NCI-H345 (cell line): ENCODE measurements at places on chromosomes 5 and 9.
A peak's percentile ranks its signal among the peaks of the same experiment; 100 is the strongest.

GRCh38 chr5:149421834-149422233 is 42.7 kb upstream of the IL17B start:
- DNase-seq: no peak

- no peak for DNase-seq
Observed at GRCh38 chr5:87120518-87121303, 147.0 kb upstream of the RASA1 start.

DNA sequence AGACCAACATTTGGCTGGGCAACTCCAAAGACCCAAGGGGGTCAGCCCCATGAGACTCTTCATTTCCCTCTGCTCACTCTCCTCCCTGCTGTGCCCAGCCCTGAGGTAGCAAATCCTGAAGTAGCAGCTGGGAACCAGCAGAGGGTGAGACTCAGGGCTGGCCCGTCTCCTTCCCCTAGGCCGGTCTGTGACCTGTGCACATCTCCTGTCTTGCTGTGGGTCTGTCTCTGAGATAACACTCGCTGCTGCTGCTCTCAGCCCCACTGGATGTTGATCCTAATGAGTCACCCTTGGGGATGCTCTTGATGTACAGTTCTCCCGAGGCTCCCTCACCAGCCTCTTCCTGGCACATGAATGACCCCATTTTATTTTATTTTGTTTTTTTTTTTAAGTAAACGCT is 7.3 kb upstream of the OR2V1 start:
- no peak for DNase-seq

GRCh38 chr5:14332746-14333145 is 189.6 kb downstream of the TRIO start:
- DNase-seq: no peak

GRCh38 chr5:175816348-175816747 is 55.0 kb upstream of the CPLX2 start:
- DNase-seq: no peak

DNA sequence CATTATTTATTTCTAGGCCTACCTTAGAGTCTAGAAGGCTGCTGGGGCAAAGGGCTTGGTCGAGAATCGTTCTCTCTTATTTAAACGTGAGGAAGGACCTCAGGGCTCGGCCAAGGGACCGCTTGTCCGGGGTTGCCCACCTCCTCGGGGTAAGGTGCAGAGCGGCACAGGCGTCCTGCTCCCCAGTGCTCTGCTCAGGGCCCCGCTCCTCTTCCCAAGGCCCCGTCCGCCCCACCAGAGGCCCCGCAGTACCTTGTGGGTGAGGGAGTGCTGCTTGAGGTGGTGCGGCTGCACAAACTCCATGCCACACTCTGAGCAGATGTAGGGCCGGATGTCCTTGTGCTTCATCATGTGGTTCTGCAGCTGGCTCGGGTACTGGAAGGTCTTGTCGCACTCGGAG is 47.3 kb downstream of the ZNF366 start:
- no peak for DNase-seq

DNA sequence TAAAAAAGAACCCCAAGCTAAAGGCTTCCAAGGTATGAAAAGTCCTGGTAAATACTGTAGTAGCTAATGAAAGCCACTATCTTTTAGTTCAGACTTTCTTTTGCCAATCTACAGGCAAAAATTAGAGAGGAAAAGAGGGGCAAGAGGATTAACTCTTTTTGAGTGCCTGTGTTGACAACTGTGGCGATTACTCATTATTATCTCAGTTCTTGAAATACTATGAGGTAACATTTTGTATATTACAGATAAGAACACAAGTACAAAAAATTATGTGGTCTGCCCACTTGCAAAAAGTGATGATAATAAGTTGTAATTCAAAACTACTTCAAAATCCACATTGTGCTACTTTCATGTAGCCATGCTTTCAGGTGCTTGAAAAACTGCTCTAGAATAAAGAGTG is 144.0 kb downstream of the DTWD2 start:
- no peak for DNase-seq

GRCh38 chr9:83166372-83166771 is 103.4 kb upstream of the RASEF start:
- no peak for DNase-seq

DNA sequence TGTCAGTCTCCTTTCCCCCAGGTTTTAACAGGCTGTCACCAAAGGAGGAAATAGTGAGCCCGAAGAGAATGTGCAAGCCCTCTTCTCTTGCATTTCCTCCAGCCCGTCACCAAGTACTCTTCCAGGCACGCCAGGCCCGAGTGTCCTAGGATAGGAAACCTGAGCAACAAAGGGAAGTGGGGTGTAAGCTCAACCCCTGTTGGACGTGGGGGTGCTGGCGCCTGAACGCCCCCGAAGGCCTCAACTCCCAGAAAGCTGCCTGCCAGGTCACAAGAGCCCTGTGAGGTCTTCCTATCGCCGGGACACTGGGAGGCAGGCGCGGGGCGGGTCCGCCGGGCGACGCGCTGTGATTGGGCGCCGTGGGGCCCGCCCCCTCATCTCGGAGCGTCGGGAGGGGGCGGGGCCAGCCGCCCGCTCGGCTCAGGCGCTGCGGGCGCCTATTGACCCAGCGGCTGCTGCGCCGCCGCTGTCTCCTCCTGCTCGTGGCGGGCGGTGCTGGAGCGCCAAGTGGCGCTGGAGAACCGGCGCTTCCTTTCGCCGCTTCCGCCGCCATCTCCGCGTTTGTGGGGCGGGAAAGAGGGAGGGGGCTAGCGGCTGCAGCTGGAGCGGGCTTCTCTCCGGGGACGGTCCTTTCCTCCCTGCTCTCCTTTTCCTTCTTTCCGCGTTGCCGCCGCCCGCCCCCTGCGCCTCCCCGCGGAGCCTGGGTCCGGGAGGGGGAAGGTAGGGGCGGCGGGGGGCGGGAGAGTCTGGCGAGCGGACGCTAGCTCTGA is 572 bp upstream of the MAN2A1 start:
- DNase-seq: peak; percentile 89

DNA sequence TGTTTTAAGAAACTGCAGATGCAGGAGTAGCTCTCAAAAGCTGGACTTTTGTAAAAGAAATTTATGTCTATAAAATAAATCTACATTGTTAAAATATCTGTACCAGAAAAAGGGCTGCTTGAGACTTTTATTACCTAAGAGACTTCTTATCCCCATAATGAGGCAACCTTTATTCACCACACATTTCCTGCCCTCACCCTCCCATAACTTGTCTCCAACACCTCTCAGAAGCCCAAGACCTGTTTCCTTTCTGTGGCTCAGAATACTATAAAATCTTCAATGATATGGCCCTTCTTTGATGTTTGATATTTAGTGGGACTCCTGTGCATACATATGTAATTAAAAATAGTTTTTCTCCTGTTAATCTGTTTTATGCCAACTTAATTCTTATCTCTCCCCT is 141.5 kb upstream of the FER start:
- DNase-seq: no peak

- DNase-seq: no peak
Observed at GRCh38 chr5:68744206-68744605, 349.6 kb upstream of the SLC30A5 start.

DNA sequence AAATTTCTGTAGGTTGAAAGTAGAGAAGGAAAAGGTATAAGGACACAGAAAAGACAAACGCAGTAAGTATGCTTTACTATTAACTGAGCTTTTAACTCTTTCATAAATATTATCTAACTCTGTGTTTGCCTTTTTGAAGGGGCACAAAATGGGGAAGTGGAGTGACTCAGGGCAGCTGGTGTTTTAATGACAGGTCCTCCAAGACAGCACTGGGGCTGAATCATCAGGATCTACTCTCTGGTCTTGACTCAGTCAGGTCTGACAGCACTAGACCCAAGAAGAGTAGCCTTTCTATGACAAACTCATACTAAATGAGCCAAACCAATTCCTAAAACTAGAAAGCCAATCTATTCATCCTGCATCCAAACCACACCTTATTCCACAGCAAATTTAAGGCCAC is 102.2 kb downstream of the APTX start:
- DNase-seq: no peak

DNA sequence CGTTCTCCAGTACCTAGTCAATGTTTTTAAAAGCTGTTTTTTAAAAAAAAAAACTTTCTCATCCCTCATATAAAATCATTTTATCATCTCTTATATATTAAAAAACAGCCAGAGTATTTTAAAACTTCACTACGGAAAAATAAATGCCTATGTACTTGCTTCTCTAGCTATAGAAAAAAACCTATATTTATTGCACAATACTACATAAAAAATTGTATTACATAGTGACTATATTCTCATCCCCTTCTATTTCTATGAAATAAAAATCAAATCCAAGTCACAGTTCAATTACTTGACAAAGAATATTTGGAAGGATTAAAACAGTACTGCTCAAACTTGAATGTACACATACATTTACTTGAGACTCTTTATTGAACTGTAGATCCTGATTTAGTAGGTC is 56.7 kb downstream of the RICTOR start:
- DNase-seq: no peak

DNA sequence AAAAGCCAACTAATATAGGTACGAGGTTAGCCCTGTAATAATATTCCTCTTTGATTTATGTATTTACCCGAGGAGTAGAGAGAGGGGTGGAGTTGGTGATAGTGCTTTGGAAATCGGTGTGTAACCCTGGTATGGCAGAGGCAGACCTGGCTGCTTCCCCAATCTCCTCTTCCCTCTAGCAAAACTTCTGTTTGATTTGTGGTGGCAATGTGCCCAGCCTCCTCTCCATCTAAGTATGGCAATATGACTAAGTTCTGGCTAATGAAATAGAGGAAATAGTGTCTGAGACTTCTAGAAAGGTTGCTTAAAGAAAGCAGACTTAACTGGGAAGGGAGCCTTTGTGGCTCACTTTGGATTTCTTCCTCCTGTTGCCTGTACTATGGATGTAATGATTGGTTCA is 491.1 kb downstream of the ENC1 start:
- no peak for DNase-seq

GRCh38 chr9:3346549-3346948 is 179.3 kb downstream of the RFX3 start:
- DNase-seq: no peak

DNA sequence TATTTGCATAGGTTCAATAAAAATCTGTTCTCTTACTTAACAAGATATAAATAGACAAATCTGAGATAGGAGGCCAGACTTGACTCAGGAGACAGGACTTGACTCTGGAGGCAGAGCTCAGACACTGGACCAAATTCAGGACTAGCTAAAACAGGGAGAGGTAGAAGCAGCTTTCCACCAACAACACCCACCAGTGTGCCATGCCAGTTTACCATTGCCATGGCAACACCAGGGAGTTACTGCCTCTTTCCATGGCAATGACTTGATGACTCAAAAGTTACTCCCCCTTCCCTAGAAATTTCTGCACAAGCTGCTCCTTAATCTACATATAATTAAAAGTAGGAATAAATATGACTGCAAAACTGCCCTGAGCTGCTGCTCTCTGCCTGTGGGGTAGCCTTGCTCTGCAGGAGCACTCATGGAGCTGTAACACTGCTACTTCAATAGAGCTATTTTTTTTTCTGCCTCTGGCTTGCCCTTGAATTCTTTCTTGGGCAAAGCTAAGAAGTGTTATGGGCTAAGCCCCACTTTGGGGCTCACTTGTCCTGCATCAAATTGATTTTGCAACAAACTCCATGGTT is 473.0 kb downstream of the PLK2 start:
- DNase-seq: no peak

GRCh38 chr9:135714242-135715055 is 12.5 kb downstream of the KCNT1 start:
- DNase-seq: no peak

GRCh38 chr5:65055938-65056337 is 287.2 kb downstream of the CWC27 start:
- DNase-seq: no peak

DNA sequence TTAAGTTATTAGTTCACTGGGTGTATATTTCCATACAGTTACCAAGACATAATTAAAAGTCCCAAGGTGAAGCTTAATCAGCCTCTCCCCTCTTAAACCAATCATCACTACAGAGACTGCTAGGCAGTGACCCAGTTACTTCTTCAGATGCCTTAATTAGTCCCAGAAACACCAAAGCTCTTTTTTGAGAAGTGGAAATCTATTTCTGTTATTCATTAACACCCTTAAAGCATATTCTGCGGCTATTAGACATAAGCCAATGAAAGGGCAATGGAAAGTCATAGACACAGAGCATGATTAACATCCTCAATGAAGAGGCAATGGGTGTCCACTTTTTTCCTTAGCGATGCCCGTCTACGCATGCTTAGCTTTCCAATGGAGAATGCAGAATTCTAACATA is 48.3 kb upstream of the DNAH5 start:
- DNase-seq: no peak

GRCh38 chr5:31605920-31606319 is 33.0 kb upstream of the PDZD2 start:
- no peak for DNase-seq

GRCh38 chr5:35954175-35954574 is 15.8 kb upstream of the CAPSL start:
- no peak for DNase-seq

DNA sequence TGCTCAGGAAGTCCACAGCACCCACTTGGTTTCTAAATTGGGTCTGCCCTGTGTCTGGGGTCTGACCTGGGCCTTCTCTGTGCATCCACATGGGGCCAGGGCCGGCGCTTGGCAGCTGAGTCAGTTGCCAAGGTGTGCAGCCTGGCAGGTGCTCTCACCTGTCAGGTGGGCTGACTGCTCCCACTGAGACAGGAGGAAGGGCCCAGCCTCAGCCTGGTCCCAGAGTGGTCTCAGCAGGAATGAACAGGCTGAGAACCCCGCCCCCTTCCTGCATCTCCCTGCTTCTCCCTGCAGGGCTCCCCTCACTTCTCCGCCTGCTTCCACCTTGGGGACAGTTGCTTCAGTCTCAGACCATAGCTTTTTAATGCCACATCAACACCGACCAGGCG is 60.5 kb downstream of the BARX1 start:
- peak; percentile 11 for DNase-seq

DNA sequence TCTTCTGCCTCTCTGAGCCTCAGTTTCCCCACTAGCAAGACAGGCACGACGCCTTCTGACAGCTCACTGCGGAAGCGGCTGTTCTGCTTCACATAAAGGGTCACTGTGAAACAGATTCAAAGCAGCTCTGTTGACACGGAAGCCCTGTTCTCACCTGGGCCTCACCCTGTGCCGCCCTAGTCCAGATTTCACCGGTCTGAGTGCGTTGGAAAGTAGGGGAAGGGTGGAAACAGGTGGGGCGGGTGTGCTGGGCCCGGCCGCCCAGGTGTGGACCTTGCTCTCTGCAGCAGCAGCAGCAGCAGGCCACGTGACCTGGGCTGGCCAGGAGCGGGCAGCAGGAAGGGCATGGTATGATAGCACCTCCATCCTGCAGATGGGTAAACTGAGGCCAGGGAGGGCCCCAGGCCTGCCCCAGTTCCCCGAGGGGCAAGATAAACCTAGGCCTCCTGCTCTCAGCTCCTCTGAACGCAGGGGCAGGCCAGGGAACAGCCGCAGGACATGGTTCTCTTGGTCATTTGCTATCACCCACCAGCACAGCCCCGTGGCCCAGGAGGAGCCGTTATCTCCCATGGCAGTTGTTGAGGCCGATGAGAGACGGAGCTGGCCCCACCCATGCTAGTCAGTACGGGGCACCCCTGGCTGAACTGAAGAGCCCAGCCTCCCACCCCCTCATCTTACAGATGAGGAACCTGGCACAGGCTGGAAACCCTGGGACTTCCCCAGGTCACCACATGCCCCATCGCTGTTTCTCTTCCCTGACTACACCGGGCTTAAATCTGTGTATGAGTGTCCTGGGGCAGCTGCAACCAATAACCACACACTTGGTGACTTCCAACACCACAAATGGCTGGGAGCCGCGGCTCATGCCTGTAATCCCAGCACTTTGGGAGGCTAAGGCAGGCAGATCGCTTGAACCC is 12.1 kb downstream of the PTGES2 start:
- no peak for DNase-seq
